ENCODE measurements at places on chromosomes 4 and X.

DNA sequence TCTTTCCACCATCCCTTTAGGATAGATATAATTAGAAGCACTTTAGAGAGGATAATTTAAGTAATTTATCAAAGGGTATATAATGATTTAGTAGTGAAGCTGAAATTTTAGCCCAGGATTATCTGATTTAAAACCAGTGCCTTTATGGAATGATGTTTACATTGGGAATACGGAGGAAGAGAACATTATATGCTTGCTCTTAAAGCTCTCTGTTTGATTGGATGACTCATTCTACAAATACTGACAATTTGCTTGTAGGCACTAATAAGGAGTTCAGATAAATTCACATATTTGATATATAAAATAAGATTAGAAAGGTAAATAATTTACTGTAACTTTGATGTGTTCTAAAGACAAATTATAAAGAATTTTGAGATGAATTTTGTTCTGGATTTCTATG, 84.7 kb downstream of the SH3BGRL start:
- no peak for DNase-seq

DNA sequence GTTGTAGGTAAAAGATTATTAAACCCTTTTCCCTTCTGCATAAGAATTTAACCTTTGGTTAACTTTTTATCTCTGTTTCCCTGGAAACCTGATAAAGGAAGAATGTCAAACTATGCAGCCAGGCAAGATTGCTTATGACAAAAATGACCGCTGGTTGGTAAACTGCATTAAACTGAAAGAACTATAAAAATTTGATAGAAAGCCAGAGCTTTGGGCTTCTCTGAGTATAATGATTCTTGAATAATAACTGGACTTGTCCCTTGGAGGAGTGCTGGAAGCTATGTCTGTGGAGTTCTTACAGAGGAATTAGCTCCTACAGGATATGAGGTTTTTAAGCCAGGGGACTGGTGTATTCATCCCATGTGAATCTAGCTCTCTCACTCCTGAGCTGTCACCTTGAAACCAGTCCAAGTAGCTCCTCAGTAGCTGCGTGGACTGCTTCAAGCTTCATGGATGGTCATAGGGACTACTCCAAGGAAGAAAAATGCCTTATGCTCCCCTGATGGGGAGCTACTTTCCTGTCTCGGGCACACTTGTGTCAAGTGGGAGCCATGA, 52.0 kb downstream of the RASL11B start:
- DNase-seq, result no peak

GRCh38 chr4:167613381-167613780, 379.1 kb upstream of the SPOCK3 start:
- no peak for DNase-seq

DNA sequence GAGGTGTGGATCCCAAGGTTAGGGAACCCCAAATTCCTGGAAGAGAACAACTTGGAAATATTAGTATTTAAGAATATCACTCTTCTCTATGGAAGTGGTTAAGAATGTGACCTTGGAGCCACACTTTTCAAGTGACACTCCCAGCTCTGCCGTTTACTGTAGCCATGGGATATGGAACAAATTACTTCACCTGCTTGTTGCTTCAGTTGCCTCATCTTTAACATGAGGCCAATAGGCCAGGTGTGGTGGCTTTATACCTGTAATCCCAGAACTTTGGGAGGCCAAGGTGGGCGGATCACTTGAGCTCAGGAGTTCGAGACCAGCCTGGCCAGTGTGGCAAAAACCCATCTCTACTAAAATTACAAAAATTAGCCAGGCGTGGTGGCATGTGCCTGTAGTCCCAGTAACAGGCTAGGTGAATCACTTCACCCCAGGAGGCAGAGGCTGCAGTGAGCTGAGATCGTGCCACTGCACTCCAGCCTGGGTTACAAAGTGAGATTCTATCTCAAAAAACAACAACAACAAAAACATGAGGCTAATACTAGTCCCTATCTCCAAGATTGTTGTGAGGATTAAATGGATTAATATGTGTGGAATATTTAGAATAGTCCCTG, 13.0 kb downstream of the IL13RA1 start:
- no peak for DNase-seq

GRCh38 chr4:86963697-86964096, 28.9 kb downstream of the AFF1 start:
- no peak for DNase-seq

- no peak for DNase-seq
These were observed 85.0 kb upstream of the FAT1 start for GRCh38 chr4:186808630-186809018.

DNA sequence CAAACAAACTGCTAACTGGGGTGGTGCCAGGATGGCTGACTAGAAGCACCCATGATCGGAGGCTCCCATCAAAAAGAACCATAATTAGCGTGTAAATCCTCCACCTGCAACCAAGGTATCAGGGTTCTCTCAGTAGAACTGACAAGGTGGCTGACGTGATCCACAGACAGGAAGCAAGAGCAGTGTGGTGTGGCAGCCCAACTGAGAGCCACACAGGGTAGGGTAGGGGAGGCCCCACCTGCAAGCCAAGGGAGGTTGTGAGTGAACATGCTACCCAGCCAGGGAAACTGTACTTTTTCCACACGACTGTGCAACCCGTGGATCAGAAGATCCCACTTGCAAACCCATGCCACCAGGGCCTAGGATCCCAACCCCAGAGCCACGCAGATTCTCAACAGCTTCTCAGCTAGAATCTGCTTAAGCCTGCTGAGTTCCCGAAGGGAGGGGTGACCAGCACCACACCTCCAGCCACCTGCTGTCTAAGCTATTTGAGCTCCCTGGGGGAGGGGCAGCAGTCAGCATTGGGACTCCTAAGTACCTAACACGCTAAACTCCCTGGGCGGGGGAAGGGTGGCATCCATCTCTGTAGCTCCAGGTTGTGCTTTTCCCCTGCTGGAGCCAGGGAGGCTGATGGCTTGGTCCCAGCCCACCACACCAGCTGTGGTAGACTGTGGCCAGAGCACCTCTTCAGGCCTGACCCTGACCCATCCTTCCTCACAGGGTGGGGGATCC, 425.1 kb downstream of the GPM6A start:
- no peak for DNase-seq

DNA sequence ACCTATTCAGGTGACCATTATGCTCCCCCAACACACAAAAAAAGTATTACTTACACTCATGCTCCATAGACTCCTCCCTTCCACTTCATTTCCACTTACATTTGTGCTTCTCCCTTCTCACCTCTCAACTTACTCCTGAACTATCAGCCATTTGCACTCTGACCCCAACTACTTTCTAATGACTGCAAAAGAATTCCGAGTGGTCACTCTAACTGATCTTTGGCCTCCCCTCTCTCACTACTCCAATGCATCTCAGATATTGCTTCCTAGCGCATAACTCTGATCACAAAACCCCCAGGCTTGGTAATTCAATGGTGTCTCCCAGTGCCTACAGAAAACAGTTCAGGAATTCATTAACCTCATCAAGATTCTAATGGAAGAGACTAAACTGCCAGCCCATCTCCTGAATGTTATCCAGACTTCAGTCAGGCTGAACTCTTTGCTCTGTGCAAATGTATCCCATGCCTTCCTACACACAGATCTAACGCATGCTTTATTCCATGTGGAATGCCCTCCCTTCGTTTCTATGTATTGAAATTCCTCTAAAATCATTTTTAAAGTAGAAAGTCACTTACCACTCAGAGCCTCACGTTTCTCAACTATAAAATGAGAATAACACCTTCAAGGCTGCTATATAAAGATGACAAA, 61.1 kb downstream of the FRYL start:
- no peak for DNase-seq

GRCh38 chr4:75675004-75675531, 1.9 kb upstream of the G3BP2 start:
- no peak for DNase-seq

DNA sequence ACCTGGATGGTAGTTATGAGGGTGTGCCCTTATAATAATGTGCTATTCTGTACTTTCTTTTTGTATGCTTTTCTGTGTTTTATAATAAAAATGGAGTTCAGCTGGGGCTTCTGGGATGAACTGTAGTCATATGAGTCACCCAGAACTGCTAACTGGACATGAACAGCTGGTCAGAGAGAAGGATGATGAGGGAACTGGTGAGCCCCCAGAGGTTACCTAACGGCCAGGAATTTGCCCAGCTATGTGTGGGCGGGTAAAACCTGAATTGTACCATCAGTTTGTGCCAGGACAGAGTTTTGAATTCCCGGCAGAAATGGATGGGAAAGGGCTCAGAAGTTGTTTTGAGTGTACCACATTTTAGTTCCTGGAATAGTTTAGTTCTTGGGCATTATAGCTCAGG, 138.0 kb upstream of the USP9X start:
- no peak for DNase-seq

DNA sequence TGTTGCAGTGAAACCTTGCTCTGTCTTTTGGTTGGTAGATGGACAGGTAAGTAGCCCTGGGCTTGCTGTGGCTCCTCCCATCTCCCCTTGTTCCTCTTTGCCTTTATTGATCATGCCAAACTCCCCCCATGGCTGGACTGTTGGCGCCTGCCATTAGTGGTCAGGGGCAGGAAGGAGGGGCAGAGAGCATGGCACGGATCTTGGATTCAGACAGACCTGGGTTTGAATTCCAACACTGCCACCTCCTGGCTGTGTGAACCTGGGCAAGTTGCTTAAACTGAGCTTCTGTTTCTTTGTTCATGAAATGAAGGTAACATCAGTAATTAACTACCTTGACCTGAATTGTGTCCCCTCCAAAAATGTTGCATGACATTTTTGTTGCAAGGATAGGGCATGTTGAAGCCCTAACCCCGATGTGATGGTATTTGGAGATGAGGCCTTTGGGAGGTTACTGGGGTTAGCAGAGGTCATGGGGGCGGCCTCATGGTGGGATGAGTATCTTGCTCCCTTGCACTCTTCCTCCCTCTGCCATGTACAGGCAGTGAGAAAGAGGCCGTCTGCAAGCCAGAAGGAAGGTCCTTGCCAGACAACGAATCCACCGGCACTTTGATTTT, 6.0 kb downstream of the SLC2A9 start:
- DNase-seq, result no peak

- no peak for DNase-seq
These were observed 338.3 kb upstream of the GALNT7 start for GRCh38 chr4:172830295-172830764.

Data from effector memory CD8-positive, alpha-beta T cell (primary cell).